Left renal pelvis (tissue), 4 donors: ENCODE measurements at places on chromosomes 7 and 10. TPM values are rescaled to one million over a fixed set of nuclear protein-coding genes. Genes with fewer than 3 reads are reported as not detected.

The CD36 gene
- 30.9 TPM for polyA plus RNA-seq

The CHCHD2 gene
- 201 TPM for polyA plus RNA-seq

The CTAGE8 gene
- polyA plus RNA-seq = 3.5 TPM

The DCLRE1A gene
- 17.8 TPM for polyA plus RNA-seq

The CPA2 gene
- polyA plus RNA-seq = 0.34 TPM

The PRLHR gene
- polyA plus RNA-seq = 0.03 TPM

The AUTS2 gene
- 76.0 TPM for polyA plus RNA-seq

The AKR1C3 gene
- polyA plus RNA-seq = 61.7 TPM

The CEP55 gene
- polyA plus RNA-seq = 12.4 TPM

The SFTPA1 gene
- polyA plus RNA-seq = not detected

DNA sequence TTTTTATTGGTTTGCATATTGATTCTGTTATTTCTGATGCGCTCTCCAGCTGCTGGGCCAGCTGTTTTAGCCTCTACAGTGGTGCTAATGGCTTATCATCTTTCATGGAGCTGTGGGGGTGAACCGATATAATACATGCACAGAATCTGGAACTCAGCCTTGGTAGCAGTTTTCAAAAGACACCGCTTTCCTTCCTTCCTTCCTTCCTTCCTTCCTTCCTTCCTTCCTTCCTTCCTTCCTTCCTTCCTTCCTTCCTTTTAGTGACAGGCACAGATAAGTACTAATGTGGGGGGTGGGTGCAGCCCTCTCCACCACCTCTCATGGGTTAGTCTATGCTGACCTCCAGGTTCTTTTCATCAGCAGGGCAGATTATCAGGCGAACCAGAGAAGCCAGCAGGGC, 31.9 kb upstream of the C10orf53 start:
- DNase-seq = no peak

- no peak for DNase-seq
Observed at GRCh38 chr10:71211053-71211452, 1.3 kb upstream of the UNC5B start.

- DNase-seq = no peak
Observed at GRCh38 chr7:96870934-96871333, 134.4 kb upstream of the DLX6 start.

DNA sequence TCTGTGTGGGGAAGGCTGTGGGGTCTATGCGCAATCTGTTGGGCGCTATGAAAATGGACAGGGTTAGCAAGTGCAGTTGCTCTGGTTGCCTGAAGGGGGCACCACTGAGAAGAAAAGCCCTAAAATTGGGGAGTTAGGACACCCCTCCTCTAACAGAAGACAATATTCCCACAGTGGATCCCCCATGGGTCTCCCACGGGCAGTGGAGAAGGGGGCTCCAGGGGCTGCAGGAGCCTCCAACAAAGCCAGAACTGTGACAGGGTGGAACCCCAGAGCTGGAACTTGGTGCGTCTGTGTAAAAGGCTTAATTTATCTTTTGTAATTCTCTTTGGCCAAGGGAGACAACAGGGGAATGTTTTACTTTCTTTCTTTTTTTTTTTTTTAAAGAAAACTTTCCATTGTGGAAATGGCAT, 12.5 kb upstream of the COL13A1 start:
- DNase-seq = no peak

GRCh38 chr10:79446758-79447084, 1.3 kb upstream of the ZCCHC24 start:
- no peak for DNase-seq

- DNase-seq = no peak
Observed at GRCh38 chr7:90404777-90405176, 1.5 kb downstream of the CLDN12 start.

DNA sequence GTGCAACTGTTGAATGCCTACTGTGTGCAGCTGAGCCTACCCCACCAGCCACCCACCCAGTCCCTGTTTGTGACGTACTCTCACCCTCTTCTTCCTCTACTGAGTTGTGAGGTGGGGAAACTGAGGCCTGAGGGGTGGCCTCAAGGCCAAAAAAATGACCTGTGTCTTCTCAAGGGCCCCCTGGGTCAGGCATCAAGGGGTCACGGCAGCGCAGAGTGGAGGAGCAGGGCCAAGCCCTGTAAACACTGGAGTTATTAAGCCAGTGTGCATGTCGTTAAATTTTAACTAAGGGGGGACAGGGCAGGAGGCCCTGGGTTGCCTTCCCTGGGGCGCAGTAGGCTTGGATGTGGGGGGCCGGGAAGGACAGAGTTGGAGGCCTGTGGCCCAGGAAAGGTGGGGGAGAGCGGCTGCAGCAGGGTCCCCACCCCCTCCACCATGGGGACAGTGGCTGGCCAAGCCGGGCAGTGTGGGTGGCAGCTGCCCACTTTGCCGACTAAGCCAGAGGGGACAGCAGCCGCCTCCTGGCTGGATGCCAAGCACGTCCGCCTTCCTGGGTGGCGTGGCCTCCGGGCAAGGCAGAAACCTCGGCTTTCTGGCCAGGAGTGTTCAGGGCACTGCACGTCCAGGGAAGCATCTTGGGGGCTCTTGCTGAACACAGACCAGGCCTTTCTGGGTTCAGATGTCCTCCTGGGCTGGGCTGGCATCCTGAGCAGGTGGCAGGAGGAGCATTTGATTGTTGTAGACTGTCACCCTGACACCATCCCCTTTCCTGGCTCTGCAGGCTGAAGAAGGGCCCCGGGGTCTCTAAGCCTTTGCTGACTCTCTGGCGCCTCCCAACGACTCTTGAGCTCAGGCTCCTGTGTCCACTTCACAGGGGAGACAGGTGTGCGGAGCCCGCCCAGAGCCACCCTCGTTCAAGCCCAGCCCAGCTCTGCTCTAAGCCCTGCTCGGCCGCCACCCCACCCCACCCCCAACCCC, 1.9 kb downstream of the SLC29A4 start:
- DNase-seq = peak; percentile 58

- DNase-seq = no peak
Observed at GRCh38 chr10:387909-388660, 252.8 kb downstream of the ZMYND11 start.

GRCh38 chr7:17150018-17150417, 148.4 kb upstream of the AHR start:
- no peak for DNase-seq

GRCh38 chr7:7737674-7738073, 19.3 kb upstream of the RPA3 start:
- DNase-seq = no peak

DNA sequence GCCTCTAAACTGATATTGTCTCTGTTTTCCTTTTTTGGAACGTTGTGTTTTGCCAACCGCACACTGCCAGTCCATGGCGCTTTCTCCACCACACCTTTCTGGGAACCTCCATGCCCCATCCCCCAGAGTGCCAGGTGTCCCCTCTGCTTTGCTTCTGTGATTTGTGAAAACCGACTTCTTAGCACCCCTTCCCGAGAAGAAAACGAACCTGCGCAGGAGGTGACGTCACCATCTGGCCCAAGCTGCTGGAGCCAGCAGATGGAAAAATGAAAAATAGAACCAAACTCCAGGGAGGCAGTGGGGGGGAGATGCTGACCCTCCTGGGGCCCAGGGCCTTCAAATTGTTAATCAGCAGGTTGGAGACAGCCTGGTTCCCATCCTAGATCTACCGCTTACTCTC, 103.8 kb downstream of the HTR5A start:
- no peak for DNase-seq

DNA sequence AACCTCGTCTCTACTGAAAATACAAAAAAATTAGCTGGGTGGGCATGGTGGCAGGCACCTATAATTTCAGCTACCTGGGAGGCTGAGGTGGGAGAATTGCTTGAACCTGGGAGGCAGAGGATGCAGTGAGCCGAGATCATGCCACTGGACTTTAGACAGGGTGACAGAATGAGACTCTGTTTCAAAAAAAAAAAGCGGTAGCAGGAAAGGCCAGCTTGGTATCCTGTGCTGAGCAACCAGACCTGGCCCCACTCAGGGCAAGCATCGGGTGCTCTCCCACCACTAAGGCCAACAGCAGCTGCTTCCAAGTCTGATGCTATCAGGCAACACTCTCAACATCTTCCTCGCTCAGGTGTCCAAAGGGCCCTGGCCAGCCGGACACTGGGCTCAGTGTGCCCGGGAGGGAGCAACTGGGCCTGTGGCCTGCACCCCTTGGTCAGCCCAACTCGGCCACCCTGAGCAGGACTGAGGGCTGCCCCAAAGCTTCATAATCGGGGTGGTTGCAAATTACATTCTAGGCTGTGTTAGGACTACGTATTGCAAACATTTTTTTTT, 44.3 kb upstream of the MSMB start:
- no peak for DNase-seq

GRCh38 chr7:57339198-57339944, 110.6 kb upstream of the ZNF716 start:
- DNase-seq = no peak

DNA sequence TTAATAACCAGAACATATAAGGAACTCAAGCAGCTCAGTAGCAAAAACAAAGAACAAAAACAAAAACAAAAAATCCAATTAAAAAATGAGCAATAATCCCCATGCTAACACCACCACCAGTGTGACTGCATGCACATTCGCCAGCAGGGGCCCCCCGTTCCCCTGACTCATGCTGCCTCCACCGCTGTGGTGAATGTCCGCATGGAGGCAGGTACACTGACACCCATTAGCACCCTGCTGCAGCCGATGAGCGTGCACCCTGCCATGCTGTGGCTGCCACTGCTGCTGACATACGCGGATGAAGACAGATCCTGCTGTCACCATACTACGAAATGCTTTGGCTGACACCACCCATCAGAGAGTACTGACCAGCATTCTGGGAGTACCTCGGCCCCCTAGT, 321.6 kb upstream of the LRRTM3 start:
- DNase-seq = no peak

- DNase-seq = no peak
Observed at GRCh38 chr7:154853063-154853726, 149.7 kb downstream of the PAXIP1 start.

GRCh38 chr10:77034795-77035194, 602.8 kb downstream of the KCNMA1 start:
- DNase-seq = no peak

- no peak for DNase-seq
Observed at GRCh38 chr10:86304436-86304835, 62.2 kb downstream of the GRID1 start.

- DNase-seq = no peak
Observed at GRCh38 chr10:79938728-79939406, 10.0 kb downstream of the SFTPD start.

GRCh38 chr10:76244061-76244686, 812.8 kb downstream of the LRMDA start:
- DNase-seq = peak; percentile 68

- no peak for DNase-seq
Observed at GRCh38 chr7:50651271-50651989, 86.2 kb upstream of the DDC start.

DNA sequence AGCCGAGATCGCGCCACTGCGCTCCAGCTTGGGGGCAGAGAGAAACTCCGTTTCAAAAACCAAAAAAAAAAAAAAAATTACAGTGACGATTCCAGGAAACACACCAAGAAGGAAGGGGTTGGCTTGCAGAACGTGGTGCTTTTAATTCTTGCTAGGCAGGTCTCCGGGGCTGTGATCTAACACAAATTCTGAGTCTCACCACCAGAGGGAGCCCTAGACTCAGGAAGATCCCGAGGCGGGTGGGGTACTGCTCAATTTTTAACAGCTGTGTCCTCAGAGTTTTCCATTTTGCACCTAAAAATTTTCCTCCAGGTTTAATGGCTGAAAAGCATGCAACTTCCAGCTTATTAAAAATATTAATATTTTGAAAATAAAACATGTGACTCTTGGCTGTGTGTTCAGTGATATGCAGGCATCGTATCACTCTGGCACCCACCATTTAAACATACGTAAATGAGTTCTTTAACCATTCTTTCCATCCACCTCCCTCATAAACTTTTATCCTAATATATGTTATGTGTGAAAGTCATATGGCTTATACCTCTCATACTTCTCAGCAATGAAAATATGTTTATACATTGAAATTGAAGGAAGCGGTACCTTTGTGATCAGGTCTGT, 26.5 kb upstream of the NUB1 start:
- DNase-seq = peak; percentile 63

GRCh38 chr7:28976022-28976421, 17.9 kb upstream of the TRIL start:
- DNase-seq = no peak

- DNase-seq = no peak
Observed at GRCh38 chr10:126503392-126504062, 115.2 kb upstream of the ADAM12 start.

DNA sequence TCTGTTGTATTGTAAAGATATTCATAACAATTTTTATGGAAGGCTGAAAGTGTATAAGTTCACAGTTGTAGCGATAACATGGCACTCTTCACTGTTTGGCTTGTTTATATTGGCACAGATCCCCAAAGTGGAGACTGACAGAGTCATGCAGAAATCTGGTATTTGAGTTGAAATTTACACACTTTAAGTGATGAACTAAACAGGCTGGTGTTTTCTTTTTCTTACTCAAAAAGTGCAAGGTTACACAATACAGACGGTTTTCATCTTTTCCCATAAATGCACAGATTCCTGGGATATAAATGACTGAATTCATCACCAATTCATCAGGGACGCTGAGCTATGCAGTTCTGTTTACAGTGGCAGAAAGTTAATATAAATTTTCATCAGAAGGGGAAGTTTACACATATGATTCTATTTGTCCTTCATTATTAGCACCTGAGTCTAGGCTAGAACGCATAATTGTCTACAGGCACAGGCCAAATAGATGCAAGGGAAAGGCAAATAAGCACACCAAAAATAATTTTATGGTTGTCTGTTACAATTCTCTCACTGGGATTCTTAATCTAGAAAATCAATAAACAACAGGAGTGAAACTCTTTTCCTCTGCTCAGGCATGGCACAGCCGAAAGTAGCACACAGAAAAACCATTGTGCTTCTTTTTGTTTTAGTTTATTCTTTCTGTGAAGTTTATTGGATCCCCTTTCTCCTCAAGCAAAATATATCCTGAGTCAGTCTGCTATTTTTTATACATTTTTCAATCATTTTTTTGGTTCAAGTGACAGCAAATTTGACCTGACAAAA, 88.0 kb downstream of the FOXP2 start:
- DNase-seq = no peak

- DNase-seq = no peak
Observed at GRCh38 chr10:116076621-116077020, 196.4 kb downstream of the GFRA1 start.

DNA sequence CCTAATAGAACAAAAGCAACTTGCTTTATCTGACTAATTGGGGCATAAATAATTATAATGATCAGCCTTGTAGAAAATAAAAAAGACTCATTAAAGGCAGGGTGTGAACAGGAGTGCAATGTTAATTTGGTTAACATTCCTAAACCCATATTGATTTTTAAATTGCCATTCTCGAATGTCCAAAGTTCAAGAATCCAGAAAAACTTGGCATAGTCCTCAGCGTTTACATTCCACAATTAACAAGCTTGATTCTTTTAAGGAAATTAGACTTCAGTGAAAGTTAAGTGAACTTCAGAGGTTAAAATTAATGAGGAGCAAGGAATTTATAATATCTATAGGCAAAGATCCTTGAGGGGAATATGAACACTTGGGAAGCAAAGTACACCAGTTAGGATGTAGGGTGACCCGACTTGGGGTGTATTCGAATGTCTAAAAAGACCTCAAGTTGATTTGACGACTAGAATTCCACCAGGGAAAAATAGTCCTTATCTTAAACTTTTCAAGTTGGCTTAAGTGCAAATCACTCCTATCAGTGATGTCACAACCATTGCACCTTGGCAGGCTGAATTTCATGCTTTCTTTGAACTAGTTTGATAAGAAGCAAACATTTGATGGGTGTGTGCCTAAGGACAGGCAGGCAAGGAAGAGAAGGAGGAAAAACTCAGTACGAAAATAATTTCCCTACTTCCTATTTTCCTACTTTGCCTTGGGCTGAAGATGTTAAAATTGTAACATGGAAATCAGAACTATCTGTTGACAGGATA, 830.4 kb upstream of the COBL start:
- DNase-seq = no peak
